Activated CD4-positive, alpha-beta T cell treated with anti-CD3 and anti-CD28 coated beads for 36 hours (primary cell): ENCODE measurements at places on chromosomes 1 and 21.
A peak's percentile ranks its signal among the peaks of the same experiment; 100 is the strongest.

DNA sequence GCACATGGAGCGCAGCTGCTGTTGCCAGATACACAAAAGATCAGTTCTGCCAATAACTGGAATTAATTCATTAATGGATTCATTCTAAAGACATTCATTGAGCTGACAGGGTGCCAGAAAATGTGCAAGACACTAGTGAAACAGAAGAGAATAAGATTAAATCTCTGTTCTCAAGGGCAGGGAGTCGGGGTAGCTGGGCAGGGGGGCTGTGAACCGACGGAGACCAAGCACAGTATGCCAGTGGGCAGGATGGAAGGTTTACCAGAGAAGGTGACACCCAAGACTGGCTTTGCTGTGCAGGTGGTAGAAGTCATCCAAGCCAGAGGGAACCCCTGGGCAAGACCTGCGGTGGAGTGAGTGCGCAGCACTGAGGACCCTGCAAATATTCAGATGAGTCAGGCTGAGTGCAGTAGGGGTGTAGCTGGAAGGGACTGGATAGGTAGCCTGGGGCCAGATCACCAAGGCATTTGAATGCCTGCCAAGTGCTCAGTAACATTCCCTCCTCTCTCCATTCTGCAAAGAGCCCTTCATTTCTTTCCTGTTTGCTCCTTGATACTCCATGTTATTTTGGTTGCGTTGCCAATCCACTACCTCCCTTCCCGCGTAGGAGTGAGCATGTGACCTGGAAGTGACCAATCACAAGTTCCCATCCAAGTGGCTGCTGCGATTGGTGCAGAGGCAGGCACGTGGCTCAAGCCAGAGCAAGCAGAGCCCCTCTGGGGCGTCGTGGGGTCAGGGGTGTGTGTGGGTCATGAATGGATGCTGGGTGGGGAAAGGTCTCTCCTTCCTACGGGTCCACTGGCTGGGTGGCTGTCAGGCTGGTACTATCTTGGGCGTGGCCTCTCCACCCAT is 413.1 kb downstream of the PTPRU start:
- no peak overlapping the region for H3K4me3 ChIP-seq
- no peaks in the 10 kb centered on the region for H3K4me1 ChIP-seq
- no peak for DNase-seq
- no peak overlapping the region for H3K27ac ChIP-seq

DNA sequence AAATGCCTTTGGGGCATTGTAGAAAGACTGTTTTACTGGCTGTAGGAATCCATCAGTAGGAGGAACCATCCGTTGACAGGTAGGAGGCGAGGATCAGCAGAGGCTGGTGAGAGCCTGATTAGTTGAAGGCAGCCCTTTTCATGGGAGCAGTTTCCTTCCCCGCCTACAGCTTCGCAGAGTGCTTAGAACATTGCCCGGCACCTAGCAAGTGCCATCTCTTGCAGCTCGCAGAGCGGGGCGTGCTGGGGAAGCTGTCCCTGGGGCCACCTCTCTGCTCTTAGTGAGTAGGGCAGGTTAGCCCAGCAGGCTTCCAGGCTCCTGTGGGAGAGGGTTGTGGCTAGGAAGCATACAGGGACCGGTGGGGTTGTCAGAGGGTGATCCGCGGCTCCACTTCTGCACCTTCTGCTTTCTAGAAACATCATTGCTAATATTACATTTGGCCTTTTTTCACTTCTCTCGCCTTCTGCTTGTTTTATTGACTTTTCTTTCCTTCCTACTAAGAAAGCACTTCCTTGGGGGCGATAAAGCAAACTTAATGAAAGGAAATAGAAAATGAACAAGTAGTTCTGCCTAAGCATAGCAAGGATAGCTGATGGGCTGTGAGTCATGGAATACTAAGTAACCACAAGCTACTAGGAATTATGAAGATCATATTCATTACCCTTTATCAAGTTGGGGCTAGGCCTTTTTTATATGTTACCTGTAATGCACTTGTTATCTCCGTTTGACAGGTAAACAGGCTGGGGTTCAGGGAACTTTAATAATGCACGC is 176.7 kb downstream of the GALNT2 start:
- H3K27ac ChIP-seq = peak overlapping the region; percentile 41
- H3K4me1 ChIP-seq = peaks cover 31% of the 10 kb centered on the region
- H3K36me3 ChIP-seq = peaks cover 60% of the 10 kb centered on the region
- no peak for DNase-seq
- no peak overlapping the region for H3K4me3 ChIP-seq
- no peaks in the 10 kb centered on the region for H3K27me3 ChIP-seq

- no peaks in the 10 kb centered on the region for H3K4me1 ChIP-seq
- DNase-seq = peak; percentile 32
- no peak overlapping the region for H3K4me3 ChIP-seq
- H3K27me3 ChIP-seq = peaks cover 4% of the 10 kb centered on the region
Observed at GRCh38 chr1:110420874-110421793, 13.6 kb upstream of the LAMTOR5 start.

- no peak for DNase-seq
- H3K27ac ChIP-seq = no peak overlapping the region
- no peak overlapping the region for H3K4me3 ChIP-seq
- H3K4me1 ChIP-seq = no peaks in the 10 kb centered on the region
- H3K27me3 ChIP-seq = no peaks in the 10 kb centered on the region
Observed at GRCh38 chr1:82227306-82228095, 426.8 kb downstream of the ADGRL2 start.

DNA sequence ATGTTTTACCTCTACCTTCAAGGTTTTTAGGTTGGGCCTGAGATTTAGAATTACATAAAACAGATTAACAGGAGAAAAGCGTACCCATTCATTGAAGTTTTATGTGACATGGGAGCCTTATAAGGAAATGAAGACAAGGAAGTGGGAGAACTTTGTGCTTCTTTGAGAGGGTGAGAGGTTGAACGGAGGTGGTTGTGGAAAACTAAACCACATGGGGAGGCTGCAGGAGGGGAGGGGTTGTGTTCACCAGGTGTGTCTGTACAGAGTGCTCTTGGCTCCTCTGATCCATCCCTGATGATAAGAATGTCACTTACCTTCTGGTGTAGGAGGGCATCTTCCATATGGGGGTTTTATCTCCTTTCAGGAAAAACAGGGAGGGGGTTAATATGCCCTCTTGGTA is 2.7 kb downstream of the SLX9 start:
- H3K36me3 ChIP-seq = peaks cover 39% of the 10 kb centered on the region
- H3K27ac ChIP-seq = peak overlapping the region; percentile 59
- H3K4me3 ChIP-seq = peak overlapping the region; percentile 38
- DNase-seq = no peak
- H3K27me3 ChIP-seq = no peaks in the 10 kb centered on the region
- H3K4me1 ChIP-seq = peaks cover 42% of the 10 kb centered on the region

DNA sequence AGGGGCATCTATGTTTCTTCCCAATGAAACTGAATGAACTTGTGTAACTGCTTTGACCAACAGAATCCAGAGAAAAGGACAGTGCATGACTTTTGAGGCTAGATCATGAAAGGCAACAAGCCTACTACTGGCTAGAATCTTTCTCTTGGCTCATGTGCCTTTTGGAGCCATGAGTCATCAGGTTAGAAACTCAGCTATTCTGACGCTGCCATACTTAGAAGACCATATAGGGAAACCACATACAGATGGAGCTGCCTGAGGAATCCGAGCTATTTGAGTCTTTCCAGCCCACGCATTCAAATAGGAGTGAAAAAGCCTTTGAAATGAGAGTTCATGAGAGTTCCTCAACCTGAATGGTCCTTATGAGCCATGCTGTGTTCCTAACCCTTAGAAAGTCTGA is 738.5 kb upstream of the CHRM3 start:
- H3K36me3 ChIP-seq = no peaks in the 10 kb centered on the region
- H3K27me3 ChIP-seq = no peaks in the 10 kb centered on the region
- DNase-seq = no peak
- H3K4me3 ChIP-seq = no peak overlapping the region
- H3K4me1 ChIP-seq = no peaks in the 10 kb centered on the region

DNA sequence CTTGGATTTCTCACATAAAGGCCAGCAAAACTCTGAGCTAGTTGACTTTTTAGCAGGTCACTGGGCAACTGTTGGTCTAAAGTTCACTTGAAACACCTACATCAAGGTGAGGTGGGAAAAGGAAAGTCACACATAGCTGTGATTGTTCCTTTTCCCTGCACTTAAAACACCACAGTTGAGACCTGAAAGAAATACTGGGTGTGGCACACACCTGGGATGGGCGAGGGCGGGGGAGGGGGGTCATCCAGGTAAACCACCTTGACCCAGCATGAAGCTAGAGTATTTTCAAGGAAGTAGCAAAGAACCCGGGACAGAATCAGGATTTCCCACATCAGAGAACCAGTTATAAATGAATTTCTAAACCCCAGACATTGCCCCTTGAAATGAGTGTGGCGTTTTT is 26.4 kb downstream of the ZNF697 start:
- no peak for DNase-seq
- H3K4me3 ChIP-seq = no peak overlapping the region
- no peak overlapping the region for H3K27ac ChIP-seq
- H3K36me3 ChIP-seq = no peaks in the 10 kb centered on the region
- no peaks in the 10 kb centered on the region for H3K4me1 ChIP-seq
- no peaks in the 10 kb centered on the region for H3K27me3 ChIP-seq

GRCh38 chr1:27563591-27564471 is 40.1 kb downstream of the AHDC1 start:
- peaks cover 14% of the 10 kb centered on the region for H3K4me1 ChIP-seq
- H3K36me3 ChIP-seq = no peaks in the 10 kb centered on the region
- no peak for DNase-seq
- H3K27ac ChIP-seq = no peak overlapping the region
- H3K27me3 ChIP-seq = no peaks in the 10 kb centered on the region

DNA sequence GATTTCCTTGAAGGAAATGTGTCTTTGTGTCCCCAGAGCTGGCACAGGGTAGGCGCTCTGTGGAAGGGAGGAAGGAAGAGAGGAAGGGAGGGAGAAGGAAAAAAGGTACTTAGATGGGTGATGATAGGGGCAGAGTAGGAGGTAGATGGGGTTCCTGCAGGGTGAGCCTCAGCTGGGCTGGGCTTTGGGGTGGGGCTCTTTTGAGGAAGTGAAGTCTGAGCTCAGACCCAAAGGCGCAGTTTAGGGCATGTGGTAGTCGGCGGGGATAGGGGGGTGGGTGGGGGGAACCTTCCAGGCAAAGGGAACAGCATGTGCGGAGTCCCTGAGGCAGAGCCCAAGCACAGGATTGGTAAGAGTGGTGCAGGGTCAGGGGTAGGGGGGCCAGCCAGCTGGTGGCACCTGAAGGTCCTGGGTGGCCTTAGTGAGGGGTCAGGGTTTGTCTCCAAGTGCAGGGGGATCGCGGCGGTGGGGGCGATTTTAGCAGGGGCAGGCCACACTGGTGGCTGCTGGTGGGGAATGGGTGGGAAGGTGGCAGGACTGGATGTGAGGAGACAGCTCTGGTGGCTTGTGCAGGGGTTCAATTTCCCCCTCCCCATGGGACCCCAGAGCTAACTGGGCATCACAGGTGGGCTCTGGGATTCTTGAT is 8.4 kb upstream of the HTR6 start:
- no peaks in the 10 kb centered on the region for H3K27me3 ChIP-seq
- no peak for DNase-seq
- no peaks in the 10 kb centered on the region for H3K36me3 ChIP-seq
- no peak overlapping the region for H3K27ac ChIP-seq

DNA sequence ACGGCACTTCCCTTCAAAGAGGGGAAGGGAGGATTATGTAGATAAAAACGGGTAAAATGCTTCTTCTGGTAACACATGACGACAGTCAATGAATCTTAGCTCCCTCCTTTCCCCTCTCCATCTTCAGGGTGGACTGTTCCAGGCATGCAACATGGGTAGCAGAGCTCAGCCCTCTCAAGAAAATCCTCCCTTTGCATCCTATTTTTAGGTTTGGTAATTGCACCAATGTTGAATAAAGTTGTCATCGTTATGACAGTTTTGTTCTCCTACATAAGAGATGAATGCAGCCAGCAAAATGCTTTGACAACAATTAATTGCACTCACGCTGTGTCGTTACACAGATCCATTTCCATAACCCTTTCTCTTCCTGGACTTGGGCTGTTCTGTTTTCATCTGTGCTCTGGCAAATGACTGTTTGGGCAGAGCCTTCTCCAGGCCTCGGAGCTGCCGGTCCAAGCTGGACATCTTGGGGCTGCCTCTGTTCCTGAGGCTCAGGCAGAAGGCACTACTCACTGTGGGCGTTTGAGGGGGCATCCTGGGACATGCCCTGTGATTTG is 127.6 kb downstream of the CNIH3 start:
- H3K27me3 ChIP-seq = no peaks in the 10 kb centered on the region
- peaks cover 21% of the 10 kb centered on the region for H3K4me1 ChIP-seq
- H3K36me3 ChIP-seq = no peaks in the 10 kb centered on the region
- no peak overlapping the region for H3K27ac ChIP-seq
- H3K4me3 ChIP-seq = no peak overlapping the region

DNA sequence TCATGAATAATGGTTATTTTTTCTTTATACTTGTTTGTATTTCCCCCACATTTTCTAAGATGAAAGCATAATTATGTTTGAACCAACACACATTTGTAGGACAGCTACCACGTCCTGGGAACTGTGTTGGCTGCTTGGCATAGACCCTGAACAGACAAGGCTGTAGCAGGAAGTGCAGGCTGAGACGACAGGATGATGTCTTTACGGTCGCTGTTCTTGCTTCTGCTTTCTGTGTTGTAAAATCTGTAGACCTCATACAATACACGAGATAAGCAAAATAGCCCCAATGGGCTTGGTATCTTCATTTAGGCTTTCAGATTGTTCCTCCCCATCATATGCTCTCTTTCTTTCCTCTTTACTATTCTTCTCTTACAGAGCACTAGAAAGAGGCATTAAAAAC is 23.3 kb upstream of the OTUD3 start:
- H3K27ac ChIP-seq = no peak overlapping the region
- no peaks in the 10 kb centered on the region for H3K4me1 ChIP-seq
- DNase-seq = no peak
- peaks cover 25% of the 10 kb centered on the region for H3K27me3 ChIP-seq
- H3K36me3 ChIP-seq = no peaks in the 10 kb centered on the region

- DNase-seq = no peak
- H3K27ac ChIP-seq = no peak overlapping the region
- H3K27me3 ChIP-seq = no peaks in the 10 kb centered on the region
- H3K4me3 ChIP-seq = no peak overlapping the region
- H3K36me3 ChIP-seq = peaks cover 12% of the 10 kb centered on the region
Observed at GRCh38 chr1:89130716-89131115, 4.8 kb upstream of the GBP2 start.

GRCh38 chr1:208145167-208145566 is 99.0 kb downstream of the PLXNA2 start:
- DNase-seq = no peak
- no peaks in the 10 kb centered on the region for H3K27me3 ChIP-seq
- H3K36me3 ChIP-seq = no peaks in the 10 kb centered on the region
- H3K4me3 ChIP-seq = no peak overlapping the region
